ENCODE measurements at places on chromosomes 13 and 19. TPM values are rescaled to one million over a fixed set of nuclear protein-coding genes. Genes with fewer than 3 reads are reported as not detected.

GRCh38 chr13:110902370-110902769, 12.5 kb downstream of the ANKRD10 start:
- no peak for DNase-seq

SPATA13 gene
- 60.8 TPM for total RNA-seq

GRCh38 chr19:14992780-14993179, 13.1 kb upstream of the SLC1A6 start:
- no peak for DNase-seq

DNA sequence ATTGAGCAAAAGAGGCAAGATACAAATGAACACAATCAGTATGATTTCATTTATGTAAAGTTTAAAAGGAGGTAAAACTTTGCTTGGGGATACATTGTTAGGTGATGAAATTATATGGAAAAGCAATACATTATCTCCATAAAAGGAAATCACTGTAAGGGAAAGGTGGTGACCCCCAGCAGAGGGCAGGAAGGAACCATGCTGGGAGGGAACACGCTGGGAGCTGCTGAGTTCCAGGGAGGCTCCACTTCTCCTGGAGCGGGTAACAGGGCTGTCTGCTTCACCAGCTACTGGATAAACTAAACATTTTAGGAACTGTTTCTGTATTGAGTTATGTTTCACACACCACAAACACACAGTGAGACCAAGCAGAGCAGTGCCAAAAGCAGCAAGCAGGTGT, 91.2 kb downstream of the KATNAL1 start:
- no peak for DNase-seq

DNA sequence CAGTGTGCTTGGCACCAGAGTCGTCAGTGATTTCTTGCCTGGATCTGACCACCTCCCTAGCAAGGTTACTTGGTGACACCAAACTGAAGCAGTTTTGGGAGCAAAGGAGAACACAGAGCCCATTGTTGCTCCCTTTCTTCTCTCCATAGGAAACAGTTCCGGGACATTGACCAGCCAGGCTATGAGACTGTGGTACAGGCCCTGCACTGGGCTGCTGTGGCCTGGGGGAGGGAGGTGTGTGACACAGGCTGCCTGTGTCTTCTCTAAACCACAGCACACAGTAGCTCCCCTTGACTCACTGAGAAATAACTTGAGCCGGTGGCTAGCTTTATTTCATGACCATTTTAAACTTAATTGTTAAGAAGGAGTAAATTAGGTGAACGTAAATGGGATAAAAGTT, 214.8 kb upstream of the UBL3 start:
- no peak for DNase-seq

GRCh38 chr13:99370481-99371275, 63.5 kb upstream of the GPR183 start:
- no peak for DNase-seq

CGB3 gene
- not detected for total RNA-seq

LIN37 gene
- total RNA-seq = 4.0 TPM

GRCh38 chr13:49521224-49521623, 25.5 kb downstream of the PHF11 start:
- DNase-seq = no peak

DNA sequence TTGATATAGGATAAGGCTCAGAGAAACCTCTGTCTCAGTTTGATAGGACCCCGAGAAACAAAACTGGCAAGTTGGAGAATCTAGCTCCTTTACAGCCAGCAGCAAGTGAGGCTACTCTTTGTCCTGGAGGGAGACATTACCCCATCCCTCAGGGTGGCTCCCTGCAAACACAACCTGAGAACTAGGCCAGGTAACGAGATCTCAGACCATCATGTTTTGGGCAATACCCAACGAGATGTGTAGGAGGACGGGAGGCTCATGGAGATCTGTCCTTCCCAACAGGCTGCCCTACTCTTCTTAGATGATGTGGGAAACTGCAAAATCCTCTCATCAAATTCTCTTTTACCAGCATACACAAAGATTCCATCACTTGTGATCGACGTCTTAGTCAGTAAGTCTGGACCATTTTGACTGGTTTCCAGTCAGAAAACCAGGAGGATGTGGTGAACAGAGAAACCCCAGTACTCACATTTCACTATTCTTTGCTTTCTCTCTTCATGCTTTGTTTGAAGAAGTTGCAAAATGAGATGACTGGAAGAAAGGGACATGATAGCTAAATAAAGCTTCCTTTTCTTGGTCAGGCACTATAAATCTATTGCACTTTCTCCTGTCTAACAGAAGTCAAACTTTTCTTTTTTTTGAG, 6.0 kb upstream of the CTU1 start:
- no peak for DNase-seq

DNA sequence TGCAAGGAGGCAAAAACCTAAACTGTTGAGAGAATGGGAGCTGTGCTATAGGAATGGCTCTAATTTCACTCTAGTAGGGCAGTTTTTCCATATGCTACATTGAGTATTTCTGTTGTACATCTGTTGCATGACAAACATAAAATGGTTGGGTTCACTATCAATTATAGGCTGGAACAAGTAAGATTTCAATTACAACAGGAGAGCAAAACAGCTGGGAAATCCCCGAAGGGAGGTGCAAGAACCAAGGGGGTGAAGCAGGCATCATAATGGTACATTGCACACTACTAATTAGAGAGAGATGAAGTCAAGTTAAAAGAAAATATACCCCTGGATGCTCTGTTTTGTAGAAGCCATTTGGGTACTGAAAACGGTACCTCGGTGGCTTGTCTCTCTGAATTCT, 389.5 kb downstream of the PCDH9 start:
- DNase-seq = no peak

FXYD3 gene
- 178 TPM for total RNA-seq

GRCh38 chr13:98826146-98826545, 73.7 kb upstream of the SLC15A1 start:
- DNase-seq = no peak

GRCh38 chr13:42906257-42906656, 85.8 kb downstream of the EPSTI1 start:
- DNase-seq = no peak

- no peak for DNase-seq
Observed at GRCh38 chr13:83702021-83702420, 180.3 kb downstream of the SLITRK1 start.

CACNA1A gene
- not detected for total RNA-seq

DNA sequence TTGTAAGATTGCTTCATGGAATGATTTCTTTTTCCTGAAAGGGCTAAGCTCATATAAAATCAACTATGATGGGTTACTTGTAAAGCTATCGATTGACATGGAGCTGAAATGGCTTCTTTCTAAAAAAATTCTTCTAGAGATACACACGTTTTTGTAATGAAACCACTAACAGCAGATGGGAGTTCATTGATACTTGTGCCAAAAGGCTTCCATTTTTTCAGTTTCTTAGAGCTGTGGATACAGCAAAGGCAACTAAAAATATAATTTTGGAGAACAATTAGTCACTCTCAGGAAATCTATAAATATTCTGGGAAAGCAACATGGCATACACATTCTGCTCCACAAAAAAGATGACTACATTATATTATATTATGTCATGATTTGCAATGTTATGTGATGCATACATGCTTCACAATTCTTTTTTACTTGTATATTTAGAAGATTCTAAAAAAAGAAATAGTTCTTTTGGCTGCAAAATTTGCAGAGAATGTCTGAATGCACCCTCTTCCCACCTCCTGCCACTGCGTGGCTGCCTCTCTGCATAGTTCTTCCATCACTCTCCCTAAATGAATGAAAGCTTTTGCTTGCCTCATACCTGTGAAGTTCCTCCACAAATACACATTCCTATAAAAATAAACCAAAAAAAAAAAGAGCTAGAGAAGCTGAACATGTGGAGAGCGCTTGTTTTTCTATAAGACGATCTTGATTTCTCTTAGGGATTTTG, 802.5 kb downstream of the EFNB2 start:
- DNase-seq = no peak

- no peak for DNase-seq
Observed at GRCh38 chr19:58248886-58249285, 20.2 kb downstream of the ZNF544 start.

SLITRK6 gene
- 0.66 TPM for total RNA-seq

- DNase-seq = no peak
Observed at GRCh38 chr19:49971991-49972411, 11.0 kb upstream of the SIGLEC11 start.

DNA sequence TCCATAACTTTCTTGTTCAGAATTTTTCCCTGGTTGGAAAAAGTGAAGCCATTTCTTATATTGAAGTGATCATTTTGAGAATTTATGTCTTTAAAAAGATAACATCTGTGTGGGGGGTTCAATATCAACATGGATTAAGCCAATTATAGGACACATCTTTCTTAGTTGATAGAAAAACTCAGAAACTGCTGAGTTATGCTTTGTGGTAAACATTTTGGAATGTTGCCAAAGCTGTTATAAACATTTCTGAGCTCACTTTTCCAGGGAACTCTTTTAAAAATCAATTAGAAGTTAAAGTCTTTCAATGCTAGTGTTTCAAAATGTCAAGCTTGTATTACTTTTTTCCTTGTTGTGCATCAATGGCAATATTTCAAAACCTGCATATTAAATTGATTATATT, 248.8 kb downstream of the DACH1 start:
- no peak for DNase-seq

DNA sequence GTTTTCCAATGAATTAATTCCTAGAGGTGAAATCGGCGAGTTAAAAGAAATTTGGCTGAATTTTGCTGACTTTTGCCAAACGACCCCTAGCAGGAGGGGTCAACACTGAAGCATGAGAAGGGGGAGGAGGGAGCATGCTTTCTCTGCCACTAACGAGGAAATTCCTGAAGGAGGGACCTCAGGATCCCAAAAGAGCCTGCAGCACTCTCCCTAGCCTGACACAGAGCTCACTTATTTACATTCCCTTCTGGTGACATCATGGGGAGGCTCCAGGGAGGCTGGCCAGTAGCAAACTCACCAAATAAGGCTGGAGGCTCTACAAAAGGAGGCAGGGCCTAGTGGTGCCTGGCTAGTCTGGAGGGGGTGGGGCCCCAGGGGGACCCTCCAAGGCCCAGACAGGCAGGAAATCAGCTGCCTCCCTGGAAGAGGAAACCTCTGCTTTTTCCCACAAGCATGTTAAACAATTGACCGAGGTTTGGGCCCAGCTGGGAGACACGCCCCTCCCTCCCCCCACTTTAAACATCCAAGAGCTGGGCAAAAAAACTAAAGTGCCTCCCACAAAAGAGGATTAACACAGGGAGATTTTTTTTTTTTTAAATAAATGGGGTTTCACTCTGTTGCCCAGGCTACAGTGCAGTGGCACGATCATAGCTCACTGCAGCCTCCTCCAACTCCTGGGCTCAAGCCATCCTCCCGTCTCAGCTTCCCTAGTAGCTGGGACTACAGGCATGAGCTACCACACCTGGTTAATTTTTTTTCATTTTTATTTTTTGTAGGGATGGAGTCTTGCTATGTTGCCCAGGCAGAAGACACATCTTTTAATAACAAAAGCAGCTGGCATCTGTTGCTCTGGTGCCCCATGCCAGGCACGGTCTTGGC, 2.1 kb downstream of the DAPK3 start:
- no peak for DNase-seq

ARHGAP35 gene
- 62.2 TPM for total RNA-seq

KLK1 gene
- total RNA-seq = 1.3 TPM

GRCh38 chr13:98291658-98292057, 114.6 kb upstream of the RNF113B start:
- DNase-seq = no peak

DNA sequence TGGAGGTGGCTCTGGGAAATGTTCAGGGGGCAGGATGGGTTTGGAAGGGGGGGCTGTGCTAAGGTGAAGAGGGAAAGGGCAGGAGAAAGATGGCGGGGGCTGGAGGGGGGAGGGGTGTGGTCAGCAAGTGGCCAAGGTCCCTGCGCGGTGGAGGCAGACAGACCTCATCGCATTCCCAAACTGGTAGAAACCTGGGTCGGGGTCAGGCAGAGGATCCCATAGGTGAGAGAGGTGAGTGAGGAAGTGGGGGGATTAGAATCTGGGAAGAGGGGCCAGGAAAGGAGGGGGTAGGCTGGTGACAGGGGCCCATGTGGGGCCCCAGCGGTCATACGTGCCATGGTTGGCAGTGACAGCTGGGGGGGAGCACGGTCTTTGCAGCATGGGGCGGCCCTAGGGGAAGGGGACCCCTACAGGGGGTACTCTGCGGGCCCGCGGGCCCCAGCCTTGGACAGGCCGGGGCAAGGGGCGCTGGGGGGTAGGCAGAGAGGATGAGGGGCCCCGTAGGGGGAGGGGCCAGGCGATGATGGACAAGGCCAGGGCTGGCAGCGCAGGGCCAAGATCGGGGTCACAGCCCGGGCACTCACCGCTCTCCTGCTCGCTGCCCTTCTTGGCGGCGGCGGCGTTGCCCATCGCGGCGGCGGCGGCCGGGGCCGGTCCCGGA, 514 bp downstream of the PRKACA start:
- DNase-seq = peak; percentile 33

DNA sequence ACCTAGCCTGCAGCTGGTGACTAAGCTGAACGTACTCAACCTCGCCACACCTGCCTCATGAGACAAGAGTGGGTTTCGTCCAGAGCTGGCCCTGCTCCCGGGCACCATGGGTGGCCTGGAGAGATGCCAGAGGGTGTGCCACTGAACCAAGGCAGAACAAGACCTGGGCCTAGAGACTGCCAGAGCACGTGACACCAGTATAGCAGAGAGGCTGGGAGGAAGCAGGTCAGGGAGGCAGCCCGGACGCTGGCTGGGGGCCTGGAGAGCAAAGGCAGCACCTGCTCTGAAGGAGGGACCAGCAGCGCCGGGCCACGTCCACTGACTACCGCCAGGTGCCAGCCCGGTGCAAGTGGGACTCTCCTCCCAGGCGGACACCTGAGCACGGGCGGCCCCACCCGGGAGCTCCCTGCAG, 7.3 kb upstream of the C13orf46 start:
- DNase-seq = peak; percentile 94

DNA sequence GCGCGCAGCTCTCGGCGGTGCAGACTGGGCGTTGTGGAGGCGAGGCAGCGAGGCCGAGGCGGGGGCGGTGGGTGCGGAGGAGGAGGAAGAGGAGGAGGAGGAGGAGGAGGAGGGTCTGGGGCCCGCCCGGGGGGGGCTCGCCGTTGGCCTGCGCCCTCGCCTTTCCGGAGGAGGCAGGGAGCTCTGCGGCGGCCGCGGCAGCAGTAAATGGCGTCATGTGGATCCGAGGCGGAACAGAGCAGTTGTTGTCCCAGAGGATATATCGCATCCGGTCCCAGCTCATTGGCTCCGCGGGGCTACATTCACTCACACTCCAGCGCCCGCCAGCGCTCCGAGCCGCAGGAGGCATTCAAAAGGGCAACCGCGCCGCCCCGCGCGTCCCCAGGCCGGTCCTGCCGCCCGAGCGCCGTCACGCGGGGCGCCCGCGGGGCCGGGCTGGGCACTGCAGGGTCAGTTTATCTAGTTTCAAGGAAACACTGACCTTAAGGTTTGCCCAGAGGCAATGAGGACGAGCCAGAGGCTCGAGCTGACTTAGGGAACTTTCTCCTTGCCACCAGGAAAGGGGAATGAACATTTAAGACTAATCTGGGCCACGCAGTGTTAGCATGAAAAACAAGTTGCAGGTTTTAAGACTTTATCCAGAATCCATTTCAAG, at the start of gene SPRY2:
Gene SPRY2, minus strand, starts transcription at position 26 of the 655 bp plus-strand sequence. CDS start 3,421 bp downstream, outside the sequence.
- peak; percentile 95 for DNase-seq

RYR1 gene
- total RNA-seq = 2.8 TPM

- DNase-seq = no peak
Observed at GRCh38 chr13:25607096-25607495, 235.3 kb downstream of the ATP8A2 start.

- DNase-seq = no peak
Observed at GRCh38 chr13:78732445-78733017, 73.6 kb upstream of the OBI1 start.
